Esophagus muscularis mucosa (tissue), 4 donors: ENCODE measurements at places on chromosomes 12 and 14. TPM values are rescaled to one million over a fixed set of nuclear protein-coding genes. Genes with fewer than 3 reads are reported as not detected.

DNA sequence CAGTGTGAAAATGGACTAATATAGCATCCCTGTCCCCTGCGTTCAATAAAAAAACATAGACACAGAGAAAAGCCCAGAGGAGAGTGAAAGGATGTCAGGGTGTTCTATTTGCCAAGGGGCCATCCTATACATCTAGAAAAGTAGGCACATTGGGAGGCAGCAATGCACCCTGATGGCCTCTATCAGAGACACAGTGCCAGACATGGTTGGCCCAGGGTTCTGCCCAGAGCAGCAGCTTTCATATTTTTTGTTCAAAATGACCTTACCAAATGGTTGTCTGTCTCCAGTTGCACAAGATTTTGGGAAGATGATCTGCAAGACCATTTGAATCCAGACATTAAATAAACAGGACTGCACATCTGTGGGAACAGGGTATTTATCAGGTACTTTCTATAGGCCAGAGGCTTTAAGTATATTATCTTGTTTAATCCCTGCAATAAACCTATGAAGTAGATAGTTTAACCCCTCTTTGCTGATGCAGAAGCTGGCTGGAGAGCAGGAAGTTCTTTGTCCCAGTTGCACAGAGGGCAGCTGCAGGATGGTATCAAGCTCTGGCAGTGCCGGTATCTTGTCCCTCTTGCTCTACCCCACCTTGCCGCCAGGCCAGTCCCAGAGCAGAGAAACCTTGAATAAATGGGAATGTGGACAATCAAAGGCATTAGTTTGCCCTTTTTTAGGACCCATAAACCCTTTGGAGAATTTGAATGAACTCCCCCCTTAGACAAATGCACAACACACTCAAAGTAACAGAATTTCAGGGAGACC is 171.8 kb upstream of the PWP1 start:
- no peak overlapping the region for H3K4me3 ChIP-seq
- H3K27ac ChIP-seq, result no peak overlapping the region
- H3K27me3 ChIP-seq, result peaks cover 7% of the 10 kb centered on the region
- DNase-seq, result peak; percentile 57
- H3K36me3 ChIP-seq, result no peaks in the 10 kb centered on the region

DNA sequence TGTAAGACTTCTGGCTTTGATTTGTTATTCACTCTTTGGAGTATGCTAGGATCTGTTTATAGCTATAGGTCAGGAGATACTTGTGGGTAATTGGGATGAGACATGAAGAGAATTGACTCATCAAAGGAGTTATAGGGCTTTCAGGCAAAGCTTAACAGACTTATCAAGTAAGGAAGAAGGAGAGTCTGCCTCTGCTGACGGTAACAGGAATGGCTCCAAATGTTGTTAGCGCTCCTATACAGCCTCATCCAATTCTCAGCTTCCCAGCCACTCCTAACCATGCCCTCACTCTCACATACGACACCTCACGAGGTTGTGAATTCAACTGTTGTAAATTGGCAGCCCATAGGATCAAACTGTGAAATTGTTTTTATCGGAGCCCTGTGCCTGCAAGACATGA is 140.5 kb downstream of the KCNA5 start:
- H3K4me1 ChIP-seq, result no peaks in the 10 kb centered on the region
- H3K36me3 ChIP-seq, result no peaks in the 10 kb centered on the region
- no peaks in the 10 kb centered on the region for H3K27me3 ChIP-seq

Gene PAPLN
- 25.6 TPM for total RNA-seq

Gene KRT75
- not detected for total RNA-seq

Gene PLEKHG7
- total RNA-seq, result not detected

Gene TAS2R43
- 0.50 TPM for total RNA-seq

DNA sequence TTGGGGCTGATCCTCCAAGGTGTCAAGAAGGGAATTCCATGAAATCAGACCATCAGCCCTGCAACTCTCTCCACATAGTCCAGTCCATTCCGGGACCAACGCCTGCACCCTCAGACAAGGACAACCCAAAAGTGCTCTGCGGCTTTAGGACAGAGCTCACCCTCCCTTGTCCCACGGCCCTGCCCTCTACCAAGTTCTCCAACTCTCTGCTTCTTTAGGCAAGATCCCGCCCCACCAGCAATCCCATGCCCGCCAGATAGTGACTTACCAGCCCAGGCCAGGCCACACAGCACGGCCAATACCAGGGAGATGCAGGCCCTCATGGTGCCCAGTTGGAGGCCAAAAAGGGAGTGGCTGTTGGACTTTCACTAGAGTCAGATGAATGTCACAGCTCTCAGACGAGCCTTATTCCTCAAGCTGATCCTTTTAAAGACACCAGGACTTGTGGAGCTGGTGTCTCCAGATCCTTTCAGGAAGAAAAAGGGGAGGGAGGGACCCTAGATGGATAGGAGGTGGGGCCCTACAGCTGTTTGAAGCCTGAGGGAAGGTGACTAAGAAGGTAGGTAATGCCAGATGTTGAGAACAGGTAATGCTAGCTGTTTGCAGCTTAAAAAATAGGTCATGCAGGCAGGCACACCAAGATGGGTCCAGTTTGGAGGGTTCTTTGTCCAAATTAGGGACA is at the start of gene ENDOU:
TSS of gene ENDOU (minus strand) at position 400 of the 682 bp plus-strand sequence. CDS start at position 323, 77 bp downstream.
- H3K4me3 ChIP-seq, result no peak within 1 kb of the TSS
- H3K4me1 ChIP-seq, result peaks cover 22% of the 10 kb centered on the region
- H3K27me3 ChIP-seq, result no peaks in the 10 kb centered on the region
- no peak within 1 kb of the TSS for H3K27ac ChIP-seq
- no peak for DNase-seq

DNA sequence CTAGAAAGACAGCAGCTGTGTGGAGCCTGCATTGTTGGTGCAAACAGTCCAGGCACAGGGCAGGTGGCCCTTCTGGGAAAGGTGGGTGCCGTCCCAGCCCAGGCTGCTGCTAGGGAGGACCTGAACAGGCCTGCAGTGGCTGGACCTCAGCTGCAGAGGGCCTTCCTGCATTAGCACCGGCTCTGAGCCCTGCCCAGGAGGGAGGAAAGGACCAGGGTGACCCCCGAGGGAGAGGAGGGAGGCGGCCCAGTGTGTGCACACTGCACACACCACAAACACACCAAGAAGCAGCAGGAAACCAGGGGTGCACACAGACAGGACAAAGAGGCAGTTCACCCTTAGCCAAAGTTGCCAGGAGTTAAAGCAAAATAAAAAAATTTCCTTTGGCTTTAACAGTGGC is 8.0 kb upstream of the PGAM5 start:
- H3K27me3 ChIP-seq, result no peaks in the 10 kb centered on the region
- no peak for DNase-seq
- H3K4me1 ChIP-seq, result no peaks in the 10 kb centered on the region
- peaks cover 36% of the 10 kb centered on the region for H3K36me3 ChIP-seq
- H3K27ac ChIP-seq, result no peak overlapping the region
- H3K4me3 ChIP-seq, result no peak overlapping the region

- no peak overlapping the region for H3K4me3 ChIP-seq
- no peaks in the 10 kb centered on the region for H3K36me3 ChIP-seq
- peaks cover 6% of the 10 kb centered on the region for H3K4me1 ChIP-seq
- no peaks in the 10 kb centered on the region for H3K27me3 ChIP-seq
Observed at GRCh38 chr12:65560286-65560685, 264.0 kb upstream of the HMGA2 start.

DNA sequence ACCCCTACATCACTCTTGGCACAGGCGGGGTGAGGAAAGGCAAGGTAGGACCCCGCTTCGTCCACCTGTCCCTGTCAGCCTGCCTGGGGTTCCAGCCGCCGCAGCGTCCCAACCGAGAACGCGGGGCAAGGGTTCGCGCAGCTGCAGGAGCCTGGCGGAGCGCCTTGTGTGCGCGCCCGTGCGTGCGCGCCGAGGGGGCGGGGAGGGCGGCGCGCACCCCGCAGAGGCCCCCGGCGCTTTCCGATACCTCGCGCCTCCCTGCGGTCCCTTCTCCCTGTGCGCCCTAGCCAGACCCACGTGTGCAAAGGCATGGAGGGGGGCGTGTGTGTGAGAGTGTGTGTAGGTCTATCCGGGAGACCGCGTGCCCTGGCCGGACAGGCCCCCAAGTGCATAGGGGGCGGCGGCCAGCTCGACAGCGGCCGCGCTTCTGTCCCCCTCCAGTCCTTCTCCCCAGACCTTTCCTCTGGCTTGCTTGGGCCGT is 122.4 kb downstream of the TSPAN9 start:
- H3K36me3 ChIP-seq, result no peaks in the 10 kb centered on the region
- peak overlapping the region; percentile 56 for H3K4me3 ChIP-seq
- no peak for DNase-seq
- H3K27ac ChIP-seq, result no peak overlapping the region
- no peaks in the 10 kb centered on the region for H3K27me3 ChIP-seq

DNA sequence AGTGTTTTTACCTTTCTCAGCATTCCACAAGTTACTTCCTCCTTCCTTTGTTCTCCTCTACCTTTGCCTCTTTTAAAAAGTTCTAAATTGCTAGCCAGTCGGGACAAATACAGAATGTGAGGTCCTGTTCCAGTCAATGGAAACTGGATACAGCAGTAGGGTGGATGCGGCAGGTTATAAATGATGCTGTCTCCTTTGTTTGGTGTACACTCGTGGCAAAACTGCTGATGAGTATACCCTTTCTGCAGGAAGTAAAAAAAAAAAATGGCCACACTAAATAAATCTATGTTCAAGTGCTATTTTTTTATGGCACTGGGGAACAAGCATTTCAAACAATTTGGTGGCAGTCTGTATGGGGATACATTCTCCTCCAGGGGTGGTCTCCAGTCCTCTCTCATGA is 27.5 kb downstream of the KLRK1 start:
- no peaks in the 10 kb centered on the region for H3K36me3 ChIP-seq
- peaks cover 44% of the 10 kb centered on the region for H3K4me1 ChIP-seq
- H3K4me3 ChIP-seq, result no peak overlapping the region

- peak overlapping the region; percentile 88 for H3K27ac ChIP-seq
- no peaks in the 10 kb centered on the region for H3K36me3 ChIP-seq
- H3K4me3 ChIP-seq, result peak overlapping the region; percentile 24
- H3K27me3 ChIP-seq, result no peaks in the 10 kb centered on the region
- DNase-seq, result no peak
- H3K4me1 ChIP-seq, result peaks cover 39% of the 10 kb centered on the region
Observed at GRCh38 chr12:11765817-11766794, 116.6 kb downstream of the ETV6 start.

Gene CIT
- total RNA-seq, result 5.4 TPM

GRCh38 chr14:94515426-94515825 is 6.2 kb upstream of the SERPINA12 start:
- no peaks in the 10 kb centered on the region for H3K4me1 ChIP-seq
- H3K36me3 ChIP-seq, result no peaks in the 10 kb centered on the region
- no peaks in the 10 kb centered on the region for H3K27me3 ChIP-seq
- H3K27ac ChIP-seq, result no peak overlapping the region
- no peak for DNase-seq
- no peak overlapping the region for H3K4me3 ChIP-seq
